Hindlimb muscle (tissue), 1 donor: ENCODE measurements at places on chromosomes 11 and 22. TPM values are rescaled to one million over a fixed set of nuclear protein-coding genes. Genes with fewer than 3 reads are reported as not detected.

Gene BTG4
- not detected for polyA plus RNA-seq

Gene LRRC75B
- polyA plus RNA-seq: 9.2 TPM

Gene PANX3
- polyA plus RNA-seq: not detected

Gene CDC42EP2
- polyA plus RNA-seq: 38.8 TPM

Gene RPL27A
- 3,336 TPM for polyA plus RNA-seq

Gene PAMR1
- polyA plus RNA-seq: 8.4 TPM

Gene SLC29A2
- 40.8 TPM for polyA plus RNA-seq

Gene NDUFS3
- polyA plus RNA-seq: 86.6 TPM

Gene RIC3
- 0.25 TPM for polyA plus RNA-seq

Gene NXPE2
- polyA plus RNA-seq: 0.10 TPM

Gene C11orf86
- not detected for polyA plus RNA-seq

Gene OR52N4
- 0.26 TPM for polyA plus RNA-seq

Gene PRR14L
- 19.5 TPM for polyA plus RNA-seq

Gene OR8K1
- polyA plus RNA-seq: not detected

Gene CD248
- polyA plus RNA-seq: 106 TPM

Gene CLCF1
- 3.6 TPM for polyA plus RNA-seq

Gene RASL10A
- polyA plus RNA-seq: 1.7 TPM

Gene A4GALT
- 37.0 TPM for polyA plus RNA-seq

Gene HBD
- polyA plus RNA-seq: not detected

Gene PARVA
- polyA plus RNA-seq: 75.8 TPM

Gene OR4D5
- polyA plus RNA-seq: not detected

Gene SLC5A4
- 1.0 TPM for polyA plus RNA-seq

Gene OR8G1
- not detected for polyA plus RNA-seq

Gene FGF3
- not detected for polyA plus RNA-seq

Gene TMEM151A
- polyA plus RNA-seq: not detected

Gene UBQLNL
- 0.22 TPM for polyA plus RNA-seq

Gene RIMBP3B
- not detected for polyA plus RNA-seq
